Smooth muscle cell of trachea (primary cell): ENCODE measurements at places on chromosomes 5 and 9. TPM values are rescaled to one million over a fixed set of nuclear protein-coding genes. Genes with fewer than 3 reads are reported as not detected.

ANKRD34B gene
- total RNA-seq: not detected in 2 replicates

SLC44A1 gene
- total RNA-seq: 86.5 and 87.8 TPM in 2 replicates

PALM2AKAP2 gene
- total RNA-seq: 4.4 and 5.1 TPM in 2 replicates

CTXN3 gene
- not detected in 2 replicates for total RNA-seq

PCDHGA6 gene
- total RNA-seq: 4.8 and 6.3 TPM in 2 replicates

CBY3 gene
- total RNA-seq: not detected in 2 replicates

HSPA4 gene
- total RNA-seq: 129 and 165 TPM in 2 replicates

DPYSL3 gene
- 175 and 185 TPM in 2 replicates for total RNA-seq

BTNL9 gene
- total RNA-seq: not detected in 2 replicates

APBA1 gene
- 14.7 and 21.0 TPM in 2 replicates for total RNA-seq

C7 gene
- total RNA-seq: 0.15 and 0.83 TPM in 2 replicates

GMCL2 gene
- total RNA-seq: under 0.01 TPM in 1 of 2 replicates, not detected in the other

PCDHGB3 gene
- total RNA-seq: 7.1 and 9.4 TPM in 2 replicates

CSNK1G3 gene
- 42.2 and 63.3 TPM in 2 replicates for total RNA-seq

BAAT gene
- total RNA-seq: not detected in 2 replicates

CER1 gene
- total RNA-seq: not detected in 2 replicates

PCDHGB5 gene
- total RNA-seq: 27.9 and 40.4 TPM in 2 replicates

LRRC19 gene
- total RNA-seq: not detected in 2 replicates

ANKRD18A gene
- total RNA-seq: 7.0 TPM in 1 of 2 replicates, not detected in the other

ASTN2 gene
- 8.9 and 24.8 TPM in 2 replicates for total RNA-seq

THBS4 gene
- total RNA-seq: 0.87 and 11.9 TPM in 2 replicates
